ENCODE measurements at places on chromosomes 3 and 15.

DNA sequence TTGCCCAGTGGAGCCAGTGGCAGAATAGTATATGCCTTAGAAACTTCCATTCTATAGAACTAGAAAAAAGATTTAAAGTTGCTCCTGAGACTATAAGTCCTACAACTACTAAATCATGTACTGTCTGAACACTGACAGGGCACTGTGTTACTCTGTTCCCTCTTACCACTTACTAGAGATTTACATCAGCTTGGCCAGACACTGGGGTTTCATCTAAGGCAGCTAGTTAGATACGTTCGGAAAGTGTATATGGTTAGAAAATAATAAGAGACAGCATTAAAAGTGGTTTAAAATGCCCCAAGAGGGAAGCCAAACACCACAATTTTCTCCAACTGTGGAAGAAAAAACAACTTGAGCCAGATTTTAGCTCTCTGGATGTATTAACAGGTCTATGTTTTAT lies 97.1 kb downstream of the FBN1 start:
- no peak for DNase-seq

- DNase-seq, result no peak
Observed at GRCh38 chr3:64441861-64442260, 216.6 kb upstream of the PRICKLE2 start.

DNA sequence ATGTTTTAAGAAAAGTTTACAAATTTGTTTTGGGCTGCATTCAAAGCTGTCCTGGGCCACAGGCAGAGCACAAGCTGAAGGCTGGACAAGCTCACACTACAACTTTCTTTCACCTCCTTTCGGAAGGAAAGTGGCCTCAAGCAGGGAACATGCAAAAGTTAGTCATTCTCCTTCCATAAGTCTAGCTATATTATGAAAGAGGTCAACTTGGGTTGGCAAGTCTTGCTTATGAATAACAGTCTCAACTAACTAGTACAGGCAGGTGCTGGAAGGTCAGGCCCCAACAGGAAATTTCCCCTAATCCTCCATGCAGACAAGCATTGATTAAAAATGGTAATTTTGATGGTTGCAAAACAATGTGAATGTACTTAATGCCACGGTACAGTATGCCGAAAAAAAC lies 69.4 kb downstream of the OSBPL10 start:
- DNase-seq, result no peak

DNA sequence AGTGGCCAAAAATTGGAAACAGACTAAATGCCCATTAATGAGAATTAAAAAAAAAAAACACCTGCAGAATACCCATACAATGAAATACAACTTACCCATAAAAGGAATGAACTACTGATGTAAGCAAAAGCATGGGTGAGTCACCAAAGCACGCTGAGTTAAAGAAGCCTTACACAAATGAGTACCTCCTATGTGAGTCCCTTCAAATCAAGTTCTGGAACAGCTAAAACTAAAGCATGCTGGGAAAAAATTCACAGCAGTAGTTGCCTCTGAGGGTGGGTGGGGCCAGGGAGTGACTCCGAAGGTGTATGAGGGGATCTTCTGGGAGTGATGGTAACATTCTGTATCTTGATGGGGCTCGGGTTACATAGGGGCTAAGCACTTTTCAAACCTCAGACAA lies 11.4 kb downstream of the MYO5C start:
- no peak for DNase-seq

DNA sequence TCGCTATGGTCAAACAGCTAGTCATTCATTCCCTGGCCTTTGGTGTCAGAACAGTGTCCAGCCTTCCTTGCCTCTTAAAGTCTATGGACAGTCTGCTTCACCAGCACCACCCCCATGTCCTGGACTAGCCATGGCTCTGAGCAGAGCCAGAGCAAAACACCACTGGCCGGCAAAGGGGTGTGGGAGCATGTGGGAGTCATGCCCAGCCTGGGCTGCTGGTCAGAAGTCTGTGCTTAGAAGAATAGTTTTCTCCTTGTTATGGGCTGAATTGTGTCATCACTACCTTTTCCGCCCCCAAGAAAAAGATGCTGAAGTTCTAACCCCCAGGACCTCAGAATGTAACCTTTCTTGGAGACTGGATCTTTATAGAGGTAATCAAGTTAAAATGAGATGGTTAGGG lies 132.9 kb upstream of the LPP start:
- no peak for DNase-seq

GRCh38 chr15:85009435-85009834 lies 27.8 kb downstream of the PDE8A start:
- no peak for DNase-seq

DNA sequence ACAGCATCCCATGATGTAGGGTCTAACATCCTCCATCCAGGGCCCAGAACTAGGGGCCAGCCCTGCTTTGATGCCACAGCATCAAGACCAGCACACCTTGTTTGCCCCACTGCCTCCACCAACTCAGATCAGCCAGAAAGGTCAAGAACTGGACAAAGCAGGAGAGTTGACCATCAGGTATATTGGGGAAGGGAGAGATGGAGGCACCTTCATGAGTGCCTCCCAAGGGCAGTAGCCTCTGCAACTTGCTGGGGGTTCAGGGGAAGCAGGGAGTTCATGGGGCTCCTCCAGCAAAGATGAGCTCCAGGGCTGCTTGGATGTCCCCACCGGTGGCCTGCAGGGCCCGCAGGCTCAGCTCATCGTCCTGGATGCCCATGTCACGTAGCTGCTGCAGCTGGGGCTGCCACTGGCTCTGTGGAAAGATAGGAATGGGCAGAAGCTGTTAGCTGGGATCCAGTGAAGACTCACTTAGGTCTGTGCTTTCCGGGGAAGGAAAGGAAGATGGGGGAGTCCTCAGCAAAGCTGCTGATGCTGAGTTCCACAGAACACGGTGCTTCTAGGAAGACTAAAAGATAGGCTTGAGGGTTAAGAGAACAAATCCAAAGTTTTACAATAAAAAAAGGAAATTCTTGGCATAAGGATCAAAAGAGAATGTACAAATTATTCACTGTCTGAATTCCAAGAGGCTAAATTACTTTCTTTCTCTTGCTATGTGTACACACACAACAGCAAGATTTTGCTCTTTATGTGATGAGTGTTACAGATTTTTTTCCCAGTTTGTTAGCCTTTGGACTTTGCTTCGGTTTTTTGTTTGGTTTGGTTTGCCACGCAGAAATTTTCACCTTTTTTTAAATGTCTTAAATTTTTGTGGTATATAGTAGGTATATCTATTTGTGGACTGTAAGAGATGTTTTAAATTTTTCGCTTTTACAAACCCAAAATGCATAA lies 12.3 kb upstream of the SEMA7A start:
- no peak for DNase-seq

GRCh38 chr3:142732066-142732465 lies 8.2 kb downstream of the TRPC1 start:
- no peak for DNase-seq

GRCh38 chr3:102741105-102741504 lies 306.3 kb downstream of the ZPLD1 start:
- no peak for DNase-seq

DNA sequence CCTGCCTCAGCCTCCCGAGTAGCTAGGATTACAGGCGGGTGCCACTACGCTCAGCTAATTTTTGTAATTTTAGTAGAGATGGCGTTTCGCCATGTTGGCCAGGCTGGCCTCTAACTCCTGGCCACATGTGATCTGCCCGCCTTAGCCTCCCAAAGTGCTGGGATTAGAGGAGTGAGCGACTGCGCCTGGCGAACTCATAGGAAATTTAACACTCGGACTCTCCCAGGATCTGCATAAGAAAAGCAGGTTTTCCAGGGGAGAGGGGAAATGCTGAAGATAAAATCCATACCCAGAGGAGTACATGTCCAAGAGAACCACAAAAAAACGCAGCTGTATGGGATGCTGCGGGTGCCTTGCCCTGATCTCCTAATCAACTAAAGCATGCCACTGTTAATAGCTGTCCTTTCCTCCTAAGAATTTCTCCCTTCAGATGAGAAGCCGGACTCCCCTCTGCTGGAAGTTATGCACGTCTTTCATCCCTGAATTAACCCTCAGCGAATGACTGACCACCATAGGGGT lies 25.3 kb upstream of the TGFBR2 start:
- no peak for DNase-seq

DNA sequence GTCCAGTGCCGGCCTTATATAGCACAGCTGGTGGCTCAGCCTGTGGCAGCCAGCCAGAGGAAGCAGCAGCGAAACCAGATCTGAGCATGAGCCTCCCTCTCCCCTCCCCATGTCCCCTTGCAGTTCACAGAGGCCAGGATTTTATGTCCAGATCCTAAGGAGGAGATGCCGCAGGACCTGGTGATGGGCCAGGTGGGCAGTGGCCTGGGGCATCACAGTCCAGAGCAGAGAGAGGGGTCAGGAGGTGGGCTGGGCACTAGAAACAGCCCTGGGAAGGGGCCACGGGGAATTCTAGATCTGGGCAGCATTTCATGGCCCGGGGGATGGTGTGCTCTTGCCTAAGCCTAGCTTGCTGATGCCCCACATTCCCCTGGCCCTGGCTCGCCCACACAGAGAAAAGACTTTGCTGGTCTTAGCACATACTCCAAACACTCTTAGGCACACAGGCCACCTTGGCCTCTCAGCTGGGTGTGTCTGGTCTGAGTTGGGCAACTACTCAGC lies 259 bp upstream of the CILP start:
- DNase-seq, result no peak

- no peak for DNase-seq
Observed at GRCh38 chr3:56706629-56707028, 23.6 kb upstream of the TASOR start.

- no peak for DNase-seq
Observed at GRCh38 chr3:122533480-122533879, 18.7 kb upstream of the KPNA1 start.

- DNase-seq, result no peak
Observed at GRCh38 chr3:55790596-55791350, 303.7 kb upstream of the WNT5A start.
